ENCODE measurements at places on chromosomes 6 and 20.
A peak's percentile ranks its signal among the peaks of the same experiment; 100 is the strongest.

- no peak for DNase-seq
Observed at GRCh38 chr6:117354671-117355070, 71.1 kb downstream of the ROS1 start.

GRCh38 chr6:15299430-15300131, 53.7 kb downstream of the JARID2 start:
- DNase-seq, result no peak

GRCh38 chr6:35496036-35496840, 641 bp downstream of the TEAD3 start:
- no peak for DNase-seq

GRCh38 chr20:52542131-52542530, 350.6 kb upstream of the ZFP64 start:
- DNase-seq, result no peak

DNA sequence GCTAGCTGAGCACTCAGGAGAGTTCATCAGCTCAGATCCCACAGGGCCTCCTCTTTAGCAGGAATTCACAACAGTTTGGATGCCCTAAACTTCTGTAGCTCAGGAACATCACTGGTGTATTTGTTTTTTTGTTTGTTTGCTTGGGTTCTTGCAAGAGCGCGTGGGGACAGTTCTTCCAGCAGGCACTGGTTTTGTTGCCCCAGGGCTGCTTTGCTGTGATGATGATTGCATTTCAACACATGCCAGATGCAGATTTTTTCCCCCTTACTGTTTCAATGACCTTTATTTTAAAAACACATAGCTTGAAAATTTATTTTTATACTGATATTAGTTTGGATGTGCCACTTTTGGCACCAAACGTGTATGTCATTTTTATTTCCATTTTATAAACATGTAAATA, 77.1 kb downstream of the DHX35 start:
- no peak for DNase-seq

DNA sequence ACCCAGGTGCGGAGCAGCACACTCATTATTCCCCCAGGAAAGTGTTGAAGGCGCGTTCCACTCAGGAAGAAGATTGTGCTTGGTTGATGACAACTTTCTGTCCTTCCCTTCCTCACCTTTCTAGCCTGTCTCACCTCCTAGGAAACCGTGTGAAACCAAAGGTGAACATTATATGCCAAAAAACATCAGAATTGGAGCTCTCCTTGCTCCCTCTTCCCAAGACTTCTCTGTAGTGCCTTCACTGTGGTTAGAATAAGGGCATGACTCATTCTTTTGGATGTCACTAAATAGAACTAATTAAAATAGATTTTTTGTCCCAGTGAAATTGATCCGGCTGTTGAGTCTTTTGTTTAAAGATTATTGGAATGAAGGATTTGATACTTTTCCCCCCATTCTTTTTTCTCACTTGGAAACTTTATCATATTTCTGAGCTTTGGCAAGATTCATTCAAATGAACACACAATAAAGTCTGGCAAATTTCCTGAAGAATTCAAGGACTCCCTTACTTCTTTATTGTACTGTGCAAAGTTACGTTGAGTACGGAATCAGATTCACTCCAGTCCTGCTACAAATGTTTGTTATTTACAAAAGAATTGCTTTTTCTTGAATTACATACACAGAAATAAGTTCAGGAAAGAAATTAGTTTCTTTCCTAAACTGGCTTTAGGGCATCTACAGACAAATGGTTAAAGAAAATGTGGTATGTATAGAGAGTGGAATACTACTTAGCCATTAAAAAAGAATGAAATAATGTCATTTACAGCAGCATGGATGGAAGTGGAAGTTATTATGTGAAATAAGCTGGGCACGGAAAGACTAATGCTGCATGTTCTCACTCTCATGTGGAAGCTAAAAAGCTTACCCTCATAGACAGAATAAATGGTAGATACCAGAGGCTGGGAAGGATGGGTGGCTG, 142.8 kb upstream of the AKAP12 start:
- no peak for DNase-seq

GRCh38 chr6:4732691-4733315, 43.4 kb upstream of the CDYL start:
- no peak for DNase-seq

DNA sequence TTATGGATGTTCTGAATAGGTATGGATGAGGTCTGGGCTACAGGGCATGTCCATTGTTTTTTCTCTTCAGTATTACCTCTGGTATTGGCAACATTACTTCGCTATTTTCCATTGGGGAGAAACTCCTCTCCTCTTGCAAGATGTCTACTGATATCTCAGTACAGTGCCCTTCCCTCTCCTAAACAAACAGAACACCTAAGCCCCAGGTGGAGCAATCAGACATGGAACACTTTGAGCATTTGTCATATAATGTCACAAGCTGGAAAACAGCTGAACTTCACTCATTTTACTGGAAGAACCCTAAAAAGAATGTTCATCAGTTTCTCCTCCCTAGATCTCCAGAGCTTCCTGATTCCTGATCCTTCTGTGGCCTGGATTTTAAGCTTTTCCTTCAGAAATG, 339.8 kb downstream of the FRK start:
- DNase-seq, result no peak

- no peak for DNase-seq
Observed at GRCh38 chr20:49584418-49585382, 16.8 kb upstream of the PTGIS start.

DNA sequence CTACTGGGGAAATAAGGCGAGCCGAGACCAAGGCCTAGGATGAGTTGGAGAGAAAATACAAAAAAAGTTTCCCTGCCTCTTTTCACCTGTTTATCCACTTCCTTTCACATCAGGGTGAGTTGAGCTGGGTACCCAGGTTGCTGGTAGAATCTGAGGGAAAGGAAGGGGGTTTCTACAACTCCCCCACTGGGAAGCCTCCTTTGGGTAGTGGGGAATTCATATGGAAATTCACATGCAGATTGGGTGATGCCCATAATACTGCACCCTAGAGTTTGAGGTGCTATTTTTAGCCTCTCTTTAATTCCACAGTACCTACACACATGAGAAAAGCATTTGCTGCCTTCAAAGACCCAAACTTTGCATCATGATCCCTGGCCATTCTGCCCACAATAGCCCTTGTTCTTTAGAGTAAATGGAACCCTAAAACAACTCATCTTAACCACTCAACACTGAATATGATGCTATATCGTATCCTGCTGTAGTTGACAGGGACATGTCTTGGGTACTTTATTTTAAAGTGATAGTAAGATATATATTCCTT, 2.7 kb downstream of the OSTM1 start:
- DNase-seq, result no peak

DNA sequence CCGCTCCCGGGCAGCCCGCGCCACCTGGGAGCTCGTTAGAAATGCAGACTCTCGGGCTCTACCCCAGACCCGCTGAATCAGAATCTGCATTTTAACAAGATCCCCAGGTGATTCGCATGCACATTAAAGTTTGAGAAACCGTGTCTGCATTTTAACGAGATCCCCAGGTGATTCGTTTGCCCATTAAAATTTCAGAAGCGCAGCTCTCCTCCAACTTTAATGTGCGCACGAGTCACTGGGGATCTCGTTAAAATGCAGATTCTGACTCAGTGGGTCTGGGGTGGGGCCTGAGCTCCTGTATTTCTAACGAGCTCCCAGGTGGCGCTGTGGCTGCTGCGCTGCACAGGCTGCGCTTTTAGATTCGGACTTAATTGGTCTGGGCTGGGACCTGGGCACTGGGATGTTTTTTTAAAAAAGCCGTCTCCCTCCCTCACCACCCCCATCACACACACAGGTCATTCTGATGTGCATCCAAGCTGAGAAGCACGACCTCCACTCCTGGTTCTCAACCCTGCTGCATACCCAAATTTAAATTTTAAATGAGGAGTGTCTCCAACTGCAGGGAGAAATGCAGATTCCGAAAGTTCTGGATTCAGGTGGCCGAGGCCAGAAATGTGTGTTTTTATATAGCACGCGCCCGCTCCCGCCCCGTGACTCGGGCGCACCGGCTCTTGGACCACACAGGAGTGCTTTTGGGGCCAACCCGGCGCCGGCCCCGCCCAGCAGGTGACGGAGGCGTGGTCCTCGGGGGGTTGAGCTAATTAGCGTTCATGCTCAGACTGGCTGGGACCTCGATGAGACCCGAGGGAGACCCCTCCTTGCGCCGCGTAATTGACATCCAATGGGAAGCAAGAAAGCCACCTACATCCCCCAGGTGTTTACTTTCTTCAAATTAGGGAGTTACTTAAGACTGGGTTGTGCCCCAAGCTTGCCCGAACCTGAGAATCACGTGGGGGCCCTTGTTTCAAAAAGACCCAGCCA, 85.8 kb downstream of the ZFP64 start:
- DNase-seq, result no peak

DNA sequence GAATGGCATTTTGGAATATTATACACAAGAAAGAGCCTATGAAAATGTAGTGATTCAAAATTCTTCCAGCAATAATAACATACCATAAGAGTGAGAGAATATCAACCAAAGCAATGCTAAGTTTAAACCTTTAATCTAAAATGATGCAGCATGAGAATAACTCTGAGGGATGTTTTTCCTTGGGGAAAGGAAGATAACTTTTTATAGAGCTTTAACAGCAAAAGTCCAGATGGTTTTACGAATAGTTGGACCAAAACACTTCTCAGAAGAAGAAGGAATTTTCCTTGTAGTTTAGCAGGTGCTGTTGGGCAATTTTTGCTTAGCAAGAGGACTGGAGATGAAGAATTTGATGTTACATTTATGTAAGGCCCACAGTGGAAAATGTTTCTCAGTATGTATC, 1503.2 kb downstream of the HACE1 start:
- DNase-seq, result no peak

DNA sequence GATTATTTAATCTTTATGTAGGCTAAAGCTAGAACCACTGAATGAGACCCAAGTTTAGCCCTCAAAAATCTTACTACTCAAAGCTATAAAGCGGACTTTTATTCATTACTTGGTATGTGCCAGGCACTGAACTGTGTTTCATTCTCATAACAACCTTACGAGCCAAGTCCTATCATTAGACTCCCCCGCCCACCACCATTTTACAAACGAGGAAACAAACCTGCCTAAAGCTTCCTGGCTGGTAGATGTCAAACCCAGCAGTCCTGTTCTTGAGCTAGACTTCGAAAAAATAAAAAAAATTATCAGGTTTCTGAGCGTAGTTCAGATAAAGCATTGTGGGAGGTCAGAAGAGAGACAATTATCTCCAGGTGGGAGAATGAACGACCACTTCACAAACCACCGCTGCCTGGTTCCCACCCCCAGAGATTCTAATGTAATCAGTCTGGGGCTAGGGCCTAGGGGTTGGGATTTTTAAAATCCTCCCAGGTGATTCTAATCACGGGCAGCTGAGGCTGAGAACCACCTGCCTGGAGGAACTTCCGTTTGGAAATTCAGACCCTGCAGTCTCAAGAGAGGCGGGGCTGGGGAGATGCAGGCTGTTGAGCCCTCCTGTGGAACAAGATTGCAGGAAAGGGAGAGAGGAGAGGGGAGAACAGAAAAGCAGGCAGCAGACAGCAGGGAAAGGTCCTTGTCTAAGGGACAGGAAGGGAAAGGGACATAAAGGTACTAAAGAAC, 8.6 kb downstream of the ADTRP start:
- DNase-seq, result peak; percentile 13

DNA sequence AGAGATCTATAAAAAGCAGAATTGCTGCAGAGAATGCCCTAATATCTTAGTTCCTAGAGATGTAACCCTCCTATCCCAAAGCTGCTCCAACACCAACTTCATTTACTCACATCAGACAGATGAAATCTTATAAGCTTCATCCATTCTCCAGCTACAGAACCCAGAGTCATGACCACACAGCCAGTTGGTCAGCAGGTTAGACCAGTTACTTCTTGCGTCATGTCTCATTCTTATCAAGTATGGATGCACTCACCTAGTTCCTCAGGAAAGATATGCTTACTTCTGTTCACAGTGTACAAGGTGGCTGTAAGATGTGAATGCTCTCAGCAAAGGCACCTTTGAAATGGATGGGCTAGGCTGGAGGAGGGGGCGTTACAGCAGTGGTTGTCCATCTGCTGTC, 47.9 kb upstream of the ISM1 start:
- DNase-seq, result no peak

- peak; percentile 74 for DNase-seq
Observed at GRCh38 chr20:33663161-33664084, 1.3 kb downstream of the C20orf144 start.

DNA sequence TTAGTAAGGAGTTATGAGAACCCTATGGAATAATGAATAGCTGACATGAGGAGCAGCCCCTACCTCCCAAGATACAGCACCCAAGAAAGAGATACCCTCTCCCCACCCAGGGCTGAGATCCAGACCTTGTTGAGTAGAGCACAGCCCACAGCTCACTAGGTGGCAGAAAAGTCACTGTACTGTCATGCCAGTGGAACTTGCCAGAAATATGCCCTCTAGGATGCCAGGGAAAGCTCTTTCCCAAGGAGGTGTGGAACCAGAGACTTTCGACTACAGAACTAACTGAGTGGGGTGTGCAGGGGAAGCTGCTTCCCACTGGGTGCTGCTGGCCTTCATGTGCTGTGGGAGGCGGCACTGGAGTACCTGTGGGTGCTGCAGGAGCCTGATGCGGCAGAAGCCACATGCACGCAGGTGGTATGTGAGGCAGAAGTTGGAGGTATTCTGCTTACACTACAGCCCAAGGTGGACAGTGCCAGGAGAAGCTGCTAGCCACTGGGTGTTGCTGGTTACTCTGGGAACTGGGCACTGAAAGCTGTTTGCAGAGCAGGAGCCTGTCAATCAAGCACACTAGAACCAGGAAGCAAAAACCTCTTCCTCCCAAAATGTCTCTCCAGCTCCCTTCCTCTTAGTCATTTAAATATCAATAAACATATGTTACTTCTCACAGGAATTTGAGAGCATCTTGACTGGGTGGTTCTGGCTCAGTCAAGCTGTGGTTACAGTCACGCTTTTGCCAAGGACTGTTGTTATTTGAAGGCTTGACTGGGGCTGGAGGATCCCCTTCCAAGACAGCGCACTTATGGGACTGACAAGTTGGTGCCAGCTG, 17.8 kb downstream of the ARMC12 start:
- DNase-seq, result no peak

GRCh38 chr20:62360854-62361798, 6.0 kb downstream of the LAMA5 start:
- no peak for DNase-seq

DNA sequence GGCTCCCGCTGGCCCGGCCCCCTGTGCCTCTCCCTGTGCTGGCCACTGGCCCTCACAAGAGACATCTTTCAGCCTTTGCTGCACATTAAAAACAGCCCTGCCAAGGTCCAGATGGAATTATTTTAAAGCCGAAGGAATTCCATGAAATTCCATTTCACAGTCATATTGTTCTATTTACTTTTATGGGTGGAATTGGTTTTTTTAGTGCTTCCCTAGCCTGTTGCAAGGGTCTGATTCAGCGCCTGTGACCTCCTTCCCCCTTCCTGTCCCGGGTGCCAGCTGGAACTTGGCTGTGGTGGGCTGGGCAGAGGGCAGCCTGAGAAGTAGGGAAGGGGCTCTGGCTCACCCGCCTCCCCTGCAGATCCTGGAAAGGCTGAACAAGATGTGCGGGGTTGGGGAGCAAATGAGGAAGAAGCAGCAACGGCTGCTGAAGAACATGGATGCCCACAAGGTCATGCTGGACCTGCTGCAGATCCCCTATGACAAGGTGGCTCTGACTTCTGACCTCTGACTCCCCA, 34.3 kb downstream of the UQCC2 start:
- no peak for DNase-seq

GRCh38 chr20:32509639-32510066, 75.5 kb downstream of the NOL4L start:
- no peak for DNase-seq

GRCh38 chr20:2809690-2810089, 5.1 kb upstream of the C20orf141 start:
- no peak for DNase-seq
